Cerebellar nuclear complex (tissue), 1 donor: ENCODE measurements at places on chromosomes 6 and 20.

- DNase-seq: no peak
These were observed 97.0 kb downstream of the KCNB1 start for GRCh38 chr20:49385465-49385864.

GRCh38 chr6:42355416-42355815, 96.3 kb downstream of the TRERF1 start:
- DNase-seq: no peak

DNA sequence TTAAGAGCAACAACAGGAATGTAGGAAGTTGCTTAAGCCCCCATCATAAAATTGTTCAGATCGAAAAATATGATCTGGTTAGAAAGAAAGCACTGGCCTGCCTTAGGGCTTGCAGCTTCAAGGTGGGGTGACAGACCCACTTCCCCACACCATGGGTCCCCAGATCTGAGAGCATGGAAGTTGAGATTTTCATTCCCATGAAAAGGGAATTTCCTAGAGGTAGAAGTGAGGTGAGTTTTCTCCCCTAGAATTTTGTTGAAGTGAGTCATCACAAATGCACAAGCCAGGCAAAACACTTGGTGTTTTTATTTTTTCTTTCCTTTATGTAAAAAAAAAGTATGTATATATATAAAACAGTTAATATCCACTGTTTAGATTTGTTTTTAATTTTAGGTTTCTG, 213.6 kb upstream of the SUPT3H start:
- DNase-seq: no peak

DNA sequence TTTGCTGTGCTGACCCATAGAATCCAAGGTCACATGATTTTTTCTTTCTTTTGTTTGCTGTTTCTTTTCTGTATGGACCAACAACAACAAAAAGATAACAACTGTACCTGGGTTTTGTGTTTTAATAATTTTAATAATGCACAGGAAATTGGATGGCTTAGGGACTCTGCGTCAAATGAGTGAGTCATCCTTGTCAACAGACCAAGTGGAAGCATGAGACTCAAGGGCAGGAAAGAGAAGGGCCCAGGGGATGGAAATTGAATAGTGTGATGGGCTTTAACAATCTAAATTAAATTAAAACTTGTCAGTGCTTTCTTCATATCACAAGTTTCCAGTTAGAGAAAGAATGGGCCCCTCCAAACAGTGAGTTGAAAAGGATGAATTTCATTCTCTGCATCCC, 413.0 kb downstream of the PREX1 start:
- no peak for DNase-seq

DNA sequence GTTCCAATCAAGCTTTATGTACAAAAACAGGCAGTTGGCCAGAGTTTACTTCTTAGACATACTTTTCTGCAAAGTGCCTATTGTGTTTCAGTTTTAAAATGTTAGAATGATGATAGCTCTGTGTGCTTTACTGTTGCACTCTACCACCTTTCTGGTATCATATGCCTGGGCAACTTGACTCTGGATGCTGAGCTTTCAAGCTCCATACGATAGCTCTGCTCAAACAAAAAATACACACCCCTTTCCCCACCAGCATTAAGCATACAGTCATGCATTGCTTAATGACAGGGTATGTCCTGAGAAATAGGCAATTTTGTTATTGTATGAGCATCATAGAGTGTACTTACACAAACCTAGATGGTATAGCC, 123.1 kb downstream of the RCAN2 start:
- DNase-seq: no peak

DNA sequence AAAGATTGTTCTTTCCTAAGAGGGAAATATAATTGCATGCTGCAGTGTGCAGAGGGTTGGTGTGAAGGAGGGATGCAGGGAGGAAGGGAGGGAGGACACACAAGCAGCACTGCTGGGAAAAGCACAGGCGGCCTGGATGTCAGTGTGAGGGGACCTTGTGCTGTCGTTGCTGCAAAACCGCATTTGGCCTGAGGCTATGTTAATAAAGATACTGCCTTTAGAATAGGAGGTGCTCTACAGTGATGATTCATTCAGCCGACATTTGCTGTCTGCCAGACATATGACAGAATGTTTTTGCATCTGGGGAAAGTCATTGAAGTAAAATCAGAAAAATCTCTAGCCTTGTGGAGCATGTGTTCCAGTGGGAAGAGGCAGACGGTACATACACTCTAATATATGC, 50.5 kb upstream of the TRIM26 start:
- DNase-seq: no peak
